Foreskin melanocyte (primary cell): ENCODE measurements at places on chromosomes 1 and 21.

GRCh38 chr1:76868916-76869315, 1.6 kb downstream of the ST6GALNAC5 start:
- no peak for DNase-seq

- no peak for DNase-seq
Measured at GRCh38 chr1:151661751-151662150, 49.9 kb downstream of the SNX27 start.

DNA sequence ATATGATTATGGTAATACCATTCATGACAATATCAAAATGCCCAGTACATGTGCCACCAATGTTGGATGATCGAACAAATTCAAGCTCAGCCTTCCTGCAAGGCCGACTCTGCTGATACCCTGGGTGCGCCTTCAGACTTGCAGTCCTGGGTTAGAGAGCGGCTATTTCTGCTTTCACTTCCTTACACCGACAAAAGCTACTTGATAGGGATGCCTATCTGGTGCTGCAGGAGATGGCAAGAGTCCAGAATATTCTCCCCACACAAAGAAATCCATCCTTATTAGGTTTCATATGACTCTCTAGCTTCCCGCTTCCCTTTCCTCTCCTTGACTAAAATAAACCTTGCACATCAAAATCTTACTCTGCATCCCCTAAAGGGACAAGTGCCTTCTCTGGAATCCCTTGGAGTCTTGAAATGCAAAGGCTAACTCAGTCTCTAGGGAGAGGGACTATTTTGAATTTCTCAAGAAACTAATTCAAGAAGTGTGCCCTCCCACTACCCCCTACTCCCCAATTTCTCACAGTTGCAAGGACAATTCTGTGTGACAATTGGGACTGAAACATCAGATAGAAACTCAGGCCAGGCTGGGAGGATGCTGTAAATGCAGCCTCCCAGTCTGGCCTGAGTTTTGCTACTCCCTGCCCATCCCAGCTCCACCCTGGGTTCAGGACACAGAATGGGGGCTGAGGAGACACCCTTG, 103.1 kb upstream of the USP24 start:
- DNase-seq, result peak; percentile 39

- DNase-seq, result peak; percentile 53
Measured at GRCh38 chr1:14067711-14068110, 367.7 kb downstream of the PRDM2 start.

DNA sequence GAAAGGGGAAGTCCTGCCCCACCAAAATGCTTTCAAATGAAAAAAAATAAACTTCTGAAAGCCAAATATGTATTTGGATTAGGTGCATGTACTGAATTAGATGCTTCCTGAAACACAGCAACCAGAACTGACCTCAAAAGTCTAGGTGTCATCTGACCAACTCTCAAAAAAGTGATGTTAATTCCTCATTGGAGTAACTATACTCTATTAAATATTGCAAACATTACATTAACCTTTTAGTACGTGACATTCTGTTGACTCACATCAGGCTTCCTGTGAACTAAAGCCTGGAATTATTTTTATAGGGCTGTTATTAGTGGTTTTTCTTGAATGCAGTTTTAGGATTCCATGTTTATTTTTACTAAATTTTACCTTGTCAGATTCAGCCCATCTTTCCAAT, 73.5 kb downstream of the ASTN1 start:
- no peak for DNase-seq

GRCh38 chr1:9922342-9922741, 12.3 kb upstream of the CTNNBIP1 start:
- no peak for DNase-seq

- DNase-seq, result no peak
Measured at GRCh38 chr1:54706419-54706818, 9.2 kb upstream of the TTC4 start.

DNA sequence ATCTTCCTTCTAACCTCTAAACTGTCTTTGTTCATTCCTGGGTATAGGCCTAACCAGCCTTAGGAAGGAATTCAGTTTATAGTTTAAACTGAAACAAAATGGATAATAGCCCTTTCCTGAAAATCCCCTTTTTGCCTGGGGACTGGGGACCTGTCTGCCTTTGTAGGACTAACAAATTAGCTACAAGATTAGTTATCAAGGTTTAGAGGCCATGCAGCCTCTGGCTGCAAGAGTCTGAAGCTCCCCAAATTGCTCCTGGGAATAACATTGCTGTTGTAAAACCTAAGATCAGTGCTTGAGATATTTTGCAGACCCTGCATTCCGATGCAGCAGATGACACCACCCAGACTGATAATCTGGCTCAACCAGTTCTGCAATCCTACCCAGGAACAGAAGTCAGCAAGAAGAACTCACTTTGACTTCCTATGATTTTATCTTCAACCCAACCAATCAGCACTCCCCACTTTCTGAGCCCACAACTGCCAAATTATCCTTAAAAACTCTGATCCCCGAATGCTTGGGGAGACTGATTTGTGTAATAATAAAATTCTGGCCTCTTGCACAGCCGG, 96.6 kb upstream of the ETV3 start:
- DNase-seq, result no peak

DNA sequence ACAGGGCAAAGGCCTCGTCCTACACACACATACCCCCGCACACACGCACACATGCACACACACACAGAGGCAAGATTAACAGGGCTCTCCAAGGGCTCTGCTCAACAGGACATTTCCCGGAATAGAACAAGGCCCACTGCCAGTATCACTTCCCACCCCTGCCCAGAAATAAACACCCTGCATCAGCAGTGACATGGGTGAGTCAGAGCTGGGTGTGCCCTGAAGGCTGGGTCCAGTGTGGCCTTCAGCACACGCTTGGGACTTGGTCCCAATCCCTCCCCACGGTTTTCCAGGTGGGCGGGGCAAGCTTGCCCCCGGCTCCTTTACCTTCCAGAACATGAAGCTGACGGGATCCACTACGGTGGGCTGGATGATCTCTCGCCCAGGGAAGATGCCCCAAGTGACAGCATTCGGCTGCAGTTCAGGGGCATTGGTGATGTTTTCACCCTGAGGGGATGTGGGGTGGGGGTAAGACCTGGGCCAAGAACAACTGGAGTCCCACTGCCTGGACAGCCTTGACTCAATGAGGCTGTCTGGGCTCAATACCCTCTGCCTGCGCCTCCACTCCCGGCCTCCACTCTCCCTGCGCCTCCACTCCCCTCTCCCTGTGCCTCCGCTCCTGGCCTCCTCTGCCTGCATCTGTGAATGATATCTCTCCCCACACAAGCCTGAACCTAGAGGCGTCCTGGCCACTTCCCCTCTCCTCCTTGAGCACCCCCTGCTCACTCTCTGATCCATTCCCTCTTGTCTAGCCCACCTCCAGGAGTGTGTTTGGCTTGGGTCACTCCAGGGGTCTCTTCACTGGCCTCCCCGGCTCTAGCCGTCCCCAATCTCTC, 14.7 kb downstream of the MTHFR start:
- DNase-seq, result no peak

DNA sequence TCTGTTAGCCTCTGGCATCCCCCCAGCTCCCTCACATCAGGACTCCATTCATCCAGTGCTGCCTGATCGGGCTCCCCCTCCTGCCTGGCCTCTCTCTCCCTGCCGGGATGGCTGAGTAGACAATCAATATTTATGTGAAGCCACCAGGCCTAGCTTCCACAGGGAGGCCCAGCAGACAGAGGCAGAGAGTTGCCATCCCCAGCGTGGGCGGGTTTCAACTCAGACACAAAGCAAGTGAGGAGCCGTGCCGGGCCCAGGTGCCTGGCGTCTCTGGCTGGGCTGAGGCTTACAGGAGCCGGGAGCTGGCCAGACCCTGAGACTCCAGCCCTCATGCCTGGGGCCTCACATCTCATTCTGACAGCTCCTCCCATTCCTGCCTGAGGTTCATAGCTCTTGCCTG, 34.5 kb upstream of the ATP2B4 start:
- no peak for DNase-seq

- no peak for DNase-seq
Measured at GRCh38 chr1:65063025-65063424, 85.0 kb upstream of the AK4 start.

DNA sequence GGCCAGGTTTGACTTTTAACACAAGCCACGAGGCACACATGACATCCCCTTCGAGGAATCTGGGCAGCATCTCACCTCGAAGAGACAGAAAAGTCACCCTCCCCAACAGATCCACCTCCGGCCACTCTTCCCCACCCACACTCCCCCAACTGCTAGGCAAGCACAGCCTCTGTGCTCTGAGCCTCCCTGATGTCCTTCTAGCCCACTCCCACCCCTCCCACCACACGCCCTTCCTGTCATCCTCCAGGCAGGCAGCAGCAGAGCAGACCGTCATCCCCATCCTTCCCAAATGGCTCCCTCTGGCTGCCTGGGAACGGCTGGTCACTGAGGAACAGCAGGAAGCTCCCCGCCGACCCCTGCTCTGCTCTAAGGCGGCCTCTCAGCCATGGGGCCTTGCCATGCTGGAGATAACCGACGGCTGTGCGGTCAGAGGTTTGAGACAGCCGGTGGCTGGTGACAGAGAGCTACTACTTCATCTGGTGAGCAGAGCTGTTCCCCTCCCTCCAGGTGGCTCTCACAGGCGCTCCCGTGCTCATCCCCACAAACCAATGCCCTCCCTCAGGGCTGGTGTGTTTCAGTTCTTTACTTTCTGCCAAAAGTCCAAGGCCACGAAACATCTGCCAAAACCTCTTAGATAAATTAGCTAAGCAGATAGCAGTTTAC, 25.6 kb downstream of the NPHP4 start:
- DNase-seq, result no peak

- DNase-seq, result peak; percentile 14
Measured at GRCh38 chr1:15501208-15502032, 22.6 kb downstream of the CASP9 start.
